Activated naive CD4-positive, alpha-beta T cell treated with anti-CD3 and anti-CD28 coated beads, Interleukin-2, amount 50 U/mL, for 72 hours (primary cell): ENCODE measurements at places on chromosomes 16 and 17. TPM values are rescaled to one million over a fixed set of nuclear protein-coding genes. Genes with fewer than 3 reads are reported as not detected.

GRCh38 chr16:55542459-55543082 is 23.9 kb upstream of the CAPNS2 start:
- no peak for DNase-seq

DNA sequence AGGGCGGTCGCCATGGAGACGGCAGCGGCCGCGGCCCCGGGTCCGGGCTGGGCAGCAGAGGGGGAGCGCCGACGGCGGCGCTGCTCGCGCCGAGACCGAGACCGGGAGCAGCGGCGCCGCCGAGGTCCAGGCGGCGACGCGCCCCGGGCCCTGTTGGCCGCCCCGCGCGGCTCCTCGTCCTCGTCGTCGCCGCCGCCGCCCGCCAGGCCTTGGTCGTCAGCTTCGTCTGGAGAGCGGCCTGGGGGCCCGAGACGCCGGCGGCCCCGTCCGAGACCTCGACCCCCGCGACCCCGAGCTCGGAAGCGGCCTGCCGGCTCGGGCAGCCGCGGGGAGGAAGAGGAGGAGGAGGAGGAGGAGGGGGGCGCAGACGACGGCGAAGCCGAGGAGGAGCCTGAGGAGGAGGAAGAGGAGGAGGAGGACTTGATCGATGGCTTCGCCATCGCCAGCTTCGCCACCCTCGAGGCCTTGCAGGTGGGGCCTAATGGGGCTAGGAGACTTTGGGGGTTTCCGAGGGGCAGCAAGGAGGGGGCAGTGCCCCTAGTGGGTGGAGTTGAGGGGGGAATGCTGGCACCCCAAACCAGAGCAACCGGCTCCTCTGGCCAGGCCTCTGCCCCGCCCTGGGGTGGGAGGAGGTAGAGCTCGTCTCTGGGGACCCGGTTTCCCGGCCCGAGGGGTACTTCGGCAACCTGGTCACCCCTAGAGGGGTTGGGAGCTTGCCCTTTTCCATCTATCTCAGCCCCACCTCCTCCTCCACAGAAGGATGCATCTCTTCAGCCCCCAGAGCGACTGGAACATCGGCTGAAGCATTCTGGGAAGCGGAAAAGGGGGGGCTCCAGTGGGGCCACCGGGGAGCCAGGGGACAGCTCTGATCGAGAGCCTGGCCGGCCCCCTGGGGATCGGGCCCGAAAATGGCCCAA is 1.5 kb downstream of the FBRS start:
- DNase-seq = no peak

- no peak for DNase-seq
These were observed 31.2 kb downstream of the RNF213 start for GRCh38 chr17:80291691-80292487.

- no peak for DNase-seq
These were observed 24.2 kb downstream of the ACTG1 start for GRCh38 chr17:81488276-81488860.

GRCh38 chr17:37146086-37147064 is 197.6 kb downstream of the AATF start:
- no peak for DNase-seq

Gene UNK
- 29.3 TPM for total RNA-seq

Gene GP2
- total RNA-seq = not detected

Gene TP53TG3F
- not detected for total RNA-seq

GRCh38 chr17:66885417-66885816 is 50.5 kb downstream of the CACNG5 start:
- DNase-seq = no peak

GRCh38 chr16:81136390-81137335 is 40.5 kb upstream of the GCSH start:
- DNase-seq = no peak

GRCh38 chr16:51148678-51149228 is 2.3 kb downstream of the SALL1 start:
- no peak for DNase-seq

- DNase-seq = no peak
These were observed 13.8 kb upstream of the SLC5A10 start for GRCh38 chr17:18937981-18938691.
